Stromal cell of bone marrow (primary cell): ENCODE measurements at places on chromosomes 1 and 21.

DNA sequence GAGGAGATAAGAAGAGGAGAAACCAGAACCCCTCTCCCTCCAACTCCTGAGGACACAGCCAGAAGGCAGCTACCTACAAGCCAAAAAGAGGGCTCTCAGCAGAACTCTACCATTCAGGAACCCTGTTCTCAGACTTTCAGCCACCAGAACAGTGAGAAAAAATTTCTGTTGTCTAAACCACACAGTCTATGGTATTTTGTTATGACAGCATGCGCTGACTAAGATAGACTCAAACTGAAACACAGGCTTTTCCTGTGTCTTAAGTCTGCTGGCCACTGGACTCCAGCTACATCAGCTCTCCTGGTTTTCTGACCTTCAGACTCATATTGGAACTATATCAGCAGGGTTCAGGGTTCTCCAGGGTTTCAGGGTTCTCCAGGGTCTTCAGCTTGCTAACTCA lies 126.5 kb upstream of the TNFSF4 start:
- DNase-seq = no peak

GRCh38 chr1:214453109-214453722 lies 98.2 kb downstream of the PTPN14 start:
- no peak for DNase-seq

DNA sequence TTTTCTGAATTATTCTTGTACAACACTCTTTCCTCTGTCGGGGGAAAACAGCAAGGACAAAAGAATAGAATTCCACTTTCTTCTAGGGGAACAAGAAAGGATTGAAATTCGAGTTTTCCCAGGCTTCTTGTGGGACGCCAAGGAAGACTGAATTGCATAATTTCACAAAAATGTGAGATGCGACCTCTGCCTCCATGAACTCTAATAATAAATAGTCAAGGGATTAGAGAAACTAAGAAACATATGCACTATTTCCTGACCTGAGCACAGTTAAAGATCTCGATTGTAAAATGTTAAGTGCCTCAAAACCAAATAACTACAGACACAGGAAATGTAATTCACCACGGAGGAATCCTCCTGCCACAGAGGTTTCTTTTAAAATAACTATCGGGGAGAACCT lies 117.3 kb upstream of the MARK1 start:
- DNase-seq = no peak

DNA sequence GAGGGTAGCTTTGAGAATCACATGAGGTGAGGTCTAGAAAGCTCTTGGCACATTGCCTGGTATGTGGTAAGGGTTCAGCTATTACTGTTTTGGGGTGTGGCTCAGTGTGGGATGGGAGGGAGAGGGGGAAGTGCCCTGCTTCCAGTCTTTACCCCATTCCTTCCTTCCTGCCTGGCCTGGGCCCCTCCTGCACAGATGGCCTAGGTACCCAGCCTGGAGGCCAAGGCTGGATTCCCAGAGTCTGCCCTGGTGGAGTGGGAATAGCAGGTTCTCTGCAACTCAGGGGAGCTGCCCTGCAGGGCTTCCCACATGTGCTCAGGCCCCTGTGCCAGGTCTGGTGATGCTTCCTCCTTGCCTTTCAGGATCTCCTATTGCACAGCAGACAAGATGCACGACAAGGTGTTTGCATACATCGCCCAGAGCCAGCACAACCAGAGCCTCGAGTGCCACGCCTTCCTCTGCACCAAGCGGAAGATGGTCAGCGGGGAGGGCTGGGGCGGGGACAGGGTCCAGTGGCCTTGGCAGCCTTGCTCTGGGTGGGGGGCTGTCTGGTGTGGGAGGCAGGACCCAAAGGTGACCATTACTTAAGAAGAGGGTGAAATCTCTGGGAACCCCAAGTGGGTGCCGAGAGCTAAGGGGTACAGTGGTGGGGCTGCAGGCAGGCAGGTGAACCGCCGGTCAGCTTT lies 13.5 kb downstream of the LDLRAP1 start:
- DNase-seq = no peak

GRCh38 chr1:39167632-39168209 lies 36.8 kb upstream of the MACF1 start:
- no peak for DNase-seq

- no peak for DNase-seq
Observed at GRCh38 chr1:23732363-23733224, 10.7 kb upstream of the ELOA start.

- no peak for DNase-seq
Observed at GRCh38 chr1:36753451-36753850, 270.7 kb upstream of the CSF3R start.

- no peak for DNase-seq
Observed at GRCh38 chr1:25869909-25870606, 5.5 kb downstream of the PAQR7 start.

GRCh38 chr1:201667479-201667878 lies 128.6 kb downstream of the NAV1 start:
- no peak for DNase-seq

DNA sequence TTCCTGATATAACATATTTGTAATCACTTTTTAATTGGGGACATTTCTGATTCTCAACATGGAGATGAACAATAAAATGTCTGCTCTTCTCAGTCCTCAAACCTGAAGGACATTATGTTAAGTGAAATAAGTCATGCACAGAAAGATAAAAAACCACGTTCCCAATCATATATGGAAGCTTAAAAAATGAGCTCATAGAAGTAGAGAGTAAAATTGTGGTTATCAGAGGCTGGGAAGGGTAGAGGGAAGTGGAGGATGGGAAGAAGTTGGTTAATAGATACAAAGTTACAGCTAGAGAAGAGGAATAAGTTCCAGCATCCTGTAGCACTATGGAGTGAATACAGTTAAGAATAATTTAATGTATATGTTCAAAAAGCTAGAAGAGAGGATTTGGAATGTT lies 1.5 kb upstream of the CD48 start:
- no peak for DNase-seq

- no peak for DNase-seq
Observed at GRCh38 chr1:10651389-10651766, 145.1 kb downstream of the CASZ1 start.

DNA sequence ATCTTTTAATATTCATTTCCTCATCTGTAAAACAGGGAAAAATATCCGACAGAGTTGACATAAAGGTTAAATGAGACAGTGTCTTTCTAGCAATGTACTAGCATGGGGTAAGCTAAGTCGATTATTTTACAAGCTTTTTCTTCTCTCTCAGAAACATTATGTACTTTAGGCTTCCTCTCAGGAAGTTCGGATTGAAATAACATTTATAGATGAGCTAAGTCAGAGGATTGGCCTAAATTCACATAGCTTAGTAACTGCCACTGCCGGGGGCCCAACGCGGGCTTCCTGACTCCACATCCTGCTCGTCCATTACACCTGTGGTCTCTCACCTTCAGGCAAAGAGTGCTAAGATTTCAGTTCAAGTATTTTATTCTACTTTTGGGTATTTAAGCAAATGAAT lies 462.3 kb upstream of the NFIA start:
- no peak for DNase-seq

GRCh38 chr1:44505210-44505993 lies 100.3 kb downstream of the RNF220 start:
- no peak for DNase-seq

DNA sequence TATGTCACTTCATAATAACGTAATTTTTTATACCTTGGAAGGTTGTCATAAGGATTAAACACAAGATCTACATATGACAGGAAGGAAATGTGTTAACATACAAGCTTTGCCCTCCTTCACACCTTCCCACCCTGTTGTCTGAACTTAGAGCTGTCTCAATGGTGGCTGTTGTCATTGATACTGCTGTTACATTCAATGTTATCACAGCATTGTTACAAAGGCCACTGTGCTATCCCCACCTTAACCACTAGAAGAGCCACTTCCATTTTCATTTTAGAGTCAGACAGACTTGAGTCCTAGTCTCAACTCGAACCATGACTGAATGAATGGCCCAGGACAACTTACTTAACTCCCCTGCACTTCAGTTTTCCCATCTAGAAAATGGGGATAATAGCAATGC lies 31.2 kb downstream of the TAS1R2 start:
- no peak for DNase-seq

GRCh38 chr1:206975306-206975705 lies 5.0 kb upstream of the FCAMR start:
- no peak for DNase-seq

DNA sequence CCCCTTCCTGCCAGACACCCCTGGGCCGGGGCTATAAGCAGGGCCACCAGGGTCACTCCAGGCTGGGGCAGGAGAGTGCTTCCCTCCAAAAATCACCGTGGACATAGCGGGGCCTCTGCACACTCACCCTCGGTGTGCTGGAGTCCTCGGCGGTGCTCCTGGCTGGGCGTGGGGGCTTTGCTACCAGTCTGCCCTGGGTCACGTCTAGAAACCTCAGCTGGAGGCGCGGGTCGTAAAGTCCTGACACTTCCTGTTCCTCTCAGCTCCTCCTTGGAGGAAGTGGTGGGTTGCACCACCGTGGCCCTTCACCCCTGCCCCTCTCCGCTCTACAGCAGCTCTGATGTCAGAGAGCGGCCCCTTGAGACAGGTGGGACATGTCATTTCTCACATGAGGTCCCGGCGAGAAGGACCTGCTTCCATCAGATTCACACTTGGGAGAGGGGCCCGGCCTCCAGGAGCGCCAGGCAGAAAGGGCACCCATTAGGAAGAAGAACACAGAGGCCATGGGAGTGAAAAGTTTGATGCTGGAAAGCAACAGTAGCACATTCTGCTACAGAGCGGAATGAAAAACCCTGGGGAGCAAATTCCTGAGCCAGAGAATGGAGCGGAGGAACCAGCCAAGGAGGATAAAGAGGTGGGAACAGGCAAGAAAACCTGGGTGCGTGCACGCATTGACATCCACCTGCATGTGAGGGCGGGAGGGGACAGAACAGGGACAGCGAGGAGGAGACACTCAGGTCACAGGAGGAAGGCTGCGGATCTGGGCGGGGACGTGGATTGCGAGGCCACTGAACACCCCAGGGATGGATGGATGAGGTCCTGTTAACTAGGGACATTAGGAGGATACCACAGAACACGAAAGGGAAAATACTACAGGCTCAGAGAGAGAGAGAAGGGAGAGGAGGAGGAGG lies at the start of gene ITGB2:
Gene ITGB2 (minus strand): TSS at position 206 of the 911 bp plus-strand sequence. CDS start 10,117 bp downstream, outside the sequence.
- DNase-seq = no peak

DNA sequence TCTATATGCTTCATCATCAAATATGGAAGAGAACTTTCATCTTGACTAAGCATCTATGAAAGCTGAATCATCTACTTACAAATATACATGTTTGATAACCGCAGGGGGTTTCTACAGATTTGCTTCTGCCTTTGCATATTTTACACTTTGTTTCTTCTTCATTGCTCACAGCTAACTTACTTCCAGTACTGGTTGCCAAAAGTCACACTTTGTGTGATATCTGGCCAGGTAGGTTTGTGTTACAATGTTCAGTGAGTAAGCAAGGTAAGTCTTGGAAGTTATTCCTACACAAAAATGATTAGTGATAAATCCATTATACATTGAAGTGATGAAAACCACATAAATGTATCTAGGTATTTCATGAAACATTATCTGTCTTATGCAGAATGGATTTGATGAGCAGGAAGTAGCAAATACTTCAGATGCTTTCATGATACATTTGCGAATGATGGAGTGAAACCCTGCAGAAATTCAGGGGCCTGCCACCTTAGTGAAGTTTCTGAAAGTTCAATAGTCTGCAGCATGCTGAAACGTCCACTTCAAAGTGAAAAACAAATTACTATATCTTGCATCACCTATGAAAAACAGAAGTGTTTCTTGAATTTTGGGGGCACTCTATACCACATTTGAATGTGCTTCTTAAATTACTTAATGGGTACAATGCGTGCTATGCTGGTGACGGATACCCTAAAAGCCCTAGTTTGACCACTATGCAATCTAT lies 187.3 kb downstream of the ATP6V1G3 start:
- DNase-seq = no peak

- no peak for DNase-seq
Observed at GRCh38 chr1:34739613-34740012, 15.2 kb upstream of the GJB5 start.

- no peak for DNase-seq
Observed at GRCh38 chr1:114468047-114468446, 43.0 kb downstream of the TRIM33 start.

DNA sequence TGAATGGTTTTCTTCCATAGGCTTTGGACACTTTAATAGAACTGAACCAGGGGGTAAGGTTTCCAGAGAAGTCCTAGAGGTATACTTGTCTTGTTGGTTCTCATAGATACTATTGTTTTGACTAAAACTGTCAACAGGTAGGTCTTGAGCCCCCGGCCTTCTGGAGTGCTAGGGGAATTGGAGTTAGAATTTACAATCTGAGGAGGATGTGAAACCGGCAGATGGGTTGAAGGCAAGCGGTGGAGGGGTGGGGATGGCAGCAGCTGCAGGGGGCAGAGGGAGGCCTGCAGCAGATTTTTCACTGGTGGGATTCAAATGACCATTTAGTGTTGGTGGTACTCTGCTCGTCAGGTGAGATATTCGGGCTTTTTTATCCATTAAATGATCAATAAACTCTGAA lies 4.3 kb upstream of the CD1D start:
- no peak for DNase-seq

- no peak for DNase-seq
Observed at GRCh38 chr1:63189677-63190076, 132.7 kb upstream of the FOXD3 start.

DNA sequence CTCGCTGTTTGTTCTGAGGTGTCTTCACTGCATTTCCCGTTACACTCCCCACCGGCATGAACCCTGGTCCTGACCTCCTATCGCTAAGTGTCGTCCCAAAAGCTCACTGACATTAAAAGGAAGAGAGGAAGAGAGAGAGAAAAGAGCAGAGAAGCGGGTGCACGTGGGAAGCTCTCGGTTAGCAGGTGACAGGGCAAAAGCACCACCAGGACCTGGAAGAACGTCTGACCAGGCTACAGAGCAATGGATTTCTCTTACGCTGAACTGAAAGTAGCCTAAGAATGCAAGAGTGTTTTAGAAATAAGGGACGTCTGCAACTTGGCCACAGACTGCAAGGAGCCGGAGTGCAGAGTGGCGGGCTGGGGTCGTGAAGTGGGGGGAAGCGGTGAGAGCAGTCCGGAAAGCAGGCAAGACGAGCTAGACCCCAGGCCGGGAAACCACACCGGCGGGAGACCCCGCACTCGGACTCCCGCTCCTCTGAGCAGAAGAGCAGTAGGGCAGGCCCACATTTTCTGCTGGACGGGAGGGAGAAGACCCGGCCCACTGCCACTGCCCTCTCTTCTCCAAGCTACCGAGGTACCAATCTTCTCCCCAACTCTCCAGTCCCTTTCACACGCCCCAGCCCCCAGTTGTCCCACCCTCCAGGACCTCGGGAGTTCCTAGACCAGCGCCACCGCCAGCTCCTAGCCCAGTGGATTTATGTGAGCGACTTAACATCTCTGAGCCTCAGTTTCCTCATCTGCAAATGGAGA lies 8.3 kb upstream of the MPZL1 start:
- DNase-seq = no peak

DNA sequence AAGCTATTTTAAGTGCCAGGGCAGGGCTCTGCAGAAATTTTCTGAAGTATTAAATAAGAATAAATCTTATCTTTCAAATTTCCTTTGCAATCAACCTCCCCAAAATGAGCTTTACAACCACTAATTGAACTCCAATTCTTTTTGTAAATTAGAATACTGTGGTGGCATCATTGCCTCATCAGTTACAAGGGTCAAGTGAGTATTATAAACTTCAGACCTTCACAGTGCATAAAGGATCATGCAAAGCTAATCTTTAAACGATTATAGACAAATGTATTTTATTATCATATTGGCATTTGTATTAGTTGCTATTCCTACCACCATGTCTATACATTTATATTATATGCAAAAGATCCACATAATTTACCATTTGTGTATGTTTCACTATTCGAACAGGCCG lies 7.2 kb downstream of the CHML start:
- no peak for DNase-seq

- DNase-seq = peak; percentile 6
Observed at GRCh38 chr1:30353637-30354036, 369.7 kb downstream of the MATN1 start.

- no peak for DNase-seq
Observed at GRCh38 chr1:22662318-22662717, 9.3 kb downstream of the C1QB start.
